ENCODE measurements at places on chromosomes 5 and 9.

GRCh38 chr9:94870793-94871558 is 144.5 kb downstream of the AOPEP start:
- DNase-seq, result no peak

DNA sequence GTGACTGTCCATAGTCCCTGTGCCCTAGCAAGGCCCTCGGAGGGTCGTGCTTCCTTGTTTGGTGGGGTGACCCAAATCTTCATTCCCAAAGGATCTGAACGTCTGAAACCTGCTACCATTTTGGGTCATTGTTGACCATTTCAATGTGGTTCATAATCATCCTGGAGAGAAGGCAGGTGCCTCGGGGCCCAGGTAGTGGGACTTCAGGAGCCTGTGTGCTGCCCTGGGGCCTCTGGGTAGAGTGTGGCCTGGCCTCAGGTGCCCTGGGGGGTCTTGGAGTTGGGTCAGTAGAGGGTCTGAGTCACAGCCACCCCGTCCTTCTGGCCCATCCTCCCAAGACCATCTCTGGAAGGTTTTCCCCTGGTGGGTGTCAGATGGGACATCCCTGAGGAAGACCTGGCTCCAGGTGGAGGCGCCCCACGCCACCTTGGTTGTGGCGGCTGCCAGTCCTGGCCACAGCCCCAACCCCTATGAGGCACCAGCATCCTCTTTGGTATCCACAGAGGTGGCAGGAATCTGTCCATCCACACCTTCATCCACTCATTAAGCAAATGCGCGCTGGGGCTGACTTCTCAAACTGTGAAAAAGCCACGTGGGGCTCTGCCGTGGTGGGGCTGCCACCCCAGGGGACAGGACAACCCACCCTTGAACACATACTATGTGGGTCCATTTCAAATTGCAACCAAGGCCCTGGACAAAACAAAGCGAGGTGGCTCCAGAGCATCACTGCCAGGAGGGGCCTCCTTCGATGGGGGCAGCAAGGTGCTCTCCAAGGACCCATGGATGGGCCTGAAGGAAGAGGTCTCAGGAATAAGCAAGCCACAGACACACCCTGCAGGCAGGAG is 41.6 kb upstream of the FCN1 start:
- no peak for DNase-seq

GRCh38 chr9:128945798-128946501 is 1.5 kb downstream of the DOLK start:
- DNase-seq, result no peak

- no peak for DNase-seq
These were observed 8.1 kb upstream of the DAB2 start for GRCh38 chr5:39432696-39433530.

DNA sequence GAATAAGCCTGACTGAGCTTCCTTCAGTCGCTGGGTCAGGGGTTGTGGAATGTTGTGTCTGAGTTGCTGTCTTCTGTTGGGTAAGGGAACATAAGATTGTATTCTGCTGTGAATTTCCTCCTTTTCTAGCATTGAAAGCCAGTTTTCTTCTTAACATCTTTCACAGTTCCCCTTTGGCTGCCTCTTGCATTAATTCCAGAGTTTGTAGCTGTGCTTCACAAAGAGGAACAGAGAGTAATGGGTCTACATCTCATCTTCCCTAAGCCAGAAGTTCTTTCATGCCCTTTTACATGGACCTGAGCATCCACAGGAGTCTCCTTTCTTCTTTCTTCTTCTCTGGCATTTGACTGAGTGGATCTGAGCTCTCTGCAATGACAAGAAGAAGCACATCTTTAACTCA is 686.8 kb downstream of the KCTD16 start:
- no peak for DNase-seq

Data from NCI-H1694 treated with DMSO at 0.1 percent for 48 hours (cell line).